ENCODE measurements at places on chromosomes 5 and 9.
A peak's percentile ranks its signal among the peaks of the same experiment; 100 is the strongest.

- no peak for DNase-seq
Measured at GRCh38 chr9:98462310-98462709, 206.9 kb upstream of the TBC1D2 start.

GRCh38 chr9:33439731-33440130, 7.7 kb downstream of the AQP3 start:
- DNase-seq = no peak

GRCh38 chr9:19161257-19162025, 34.1 kb upstream of the PLIN2 start:
- DNase-seq = peak; percentile 77

DNA sequence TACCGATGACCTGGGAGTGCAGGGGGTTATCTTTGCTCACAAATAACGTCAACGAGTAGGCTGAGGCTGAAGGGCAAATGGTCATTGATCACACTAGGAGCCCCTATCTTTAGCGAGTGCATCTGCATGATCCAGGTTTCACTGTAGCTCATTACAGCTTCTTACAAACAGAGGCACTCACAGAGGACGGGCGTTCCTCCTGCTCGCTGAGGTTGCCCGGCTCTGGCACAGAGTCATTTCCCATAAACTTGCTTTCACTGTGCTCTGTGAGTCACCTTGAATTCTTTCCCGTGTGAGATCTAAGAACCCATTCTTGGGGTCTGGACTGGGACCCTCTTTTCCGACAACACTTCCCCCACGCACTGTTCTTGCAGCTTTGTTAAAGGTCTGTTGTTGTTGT, 1.9 kb upstream of the PAEP start:
- DNase-seq = no peak

DNA sequence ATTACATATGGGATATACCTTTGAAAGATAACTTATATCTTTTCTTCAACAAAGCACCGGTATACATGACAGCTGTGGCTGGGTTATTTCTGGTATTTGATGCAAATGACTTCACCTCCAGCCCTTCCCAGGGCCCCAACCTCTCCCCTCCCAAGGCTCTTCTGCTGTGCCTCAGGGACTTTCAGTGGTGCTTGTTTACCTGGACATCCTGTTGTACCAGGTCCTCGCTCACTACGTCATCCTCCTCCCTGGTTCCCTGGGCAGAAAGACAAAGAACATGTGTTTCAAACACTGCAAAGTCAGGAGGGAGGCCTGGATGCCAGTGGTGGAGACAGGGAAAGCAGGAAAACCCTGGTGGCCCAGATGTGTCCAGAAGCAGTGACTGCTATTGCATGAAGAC, 23.4 kb downstream of the ANXA6 start:
- DNase-seq = no peak

GRCh38 chr9:125988479-125989050, 241.4 kb downstream of the PBX3 start:
- no peak for DNase-seq

DNA sequence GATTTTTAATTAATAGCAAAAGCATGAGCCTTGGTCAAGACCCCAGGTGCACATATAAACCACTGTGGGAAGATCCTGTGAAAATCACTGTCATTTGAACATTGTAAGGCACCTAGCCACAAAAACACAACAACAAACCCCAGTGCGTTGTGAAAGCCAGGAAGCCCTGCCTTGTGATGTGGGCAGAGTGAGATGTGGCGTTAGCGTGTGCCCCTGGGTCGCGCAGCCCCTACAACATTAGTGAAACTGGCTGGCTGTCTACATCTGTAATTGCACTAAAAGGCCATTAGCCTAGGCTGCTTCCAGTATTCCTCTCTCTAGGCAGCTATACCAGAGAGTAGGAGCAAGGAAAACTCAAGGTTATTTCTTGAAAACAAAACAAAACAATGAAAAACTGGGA, 21.1 kb upstream of the PDZD2 start:
- no peak for DNase-seq
